ENCODE measurements at places on chromosomes 12 and 14.

- H3K4me1 ChIP-seq, result peaks cover 12% of the 10 kb centered on the region
- H3K4me3 ChIP-seq, result no peak overlapping the region
- no peak overlapping the region for H3K27ac ChIP-seq
- no peaks in the 10 kb centered on the region for H3K27me3 ChIP-seq
Observed at GRCh38 chr12:104935886-104936285, 22.2 kb downstream of the SLC41A2 start.

GRCh38 chr12:120140603-120141002 lies 24.1 kb upstream of the RAB35 start:
- peaks cover 43% of the 10 kb centered on the region for H3K36me3 ChIP-seq
- H3K4me3 ChIP-seq, result no peak overlapping the region
- no peak for DNase-seq
- no peaks in the 10 kb centered on the region for H3K4me1 ChIP-seq

DNA sequence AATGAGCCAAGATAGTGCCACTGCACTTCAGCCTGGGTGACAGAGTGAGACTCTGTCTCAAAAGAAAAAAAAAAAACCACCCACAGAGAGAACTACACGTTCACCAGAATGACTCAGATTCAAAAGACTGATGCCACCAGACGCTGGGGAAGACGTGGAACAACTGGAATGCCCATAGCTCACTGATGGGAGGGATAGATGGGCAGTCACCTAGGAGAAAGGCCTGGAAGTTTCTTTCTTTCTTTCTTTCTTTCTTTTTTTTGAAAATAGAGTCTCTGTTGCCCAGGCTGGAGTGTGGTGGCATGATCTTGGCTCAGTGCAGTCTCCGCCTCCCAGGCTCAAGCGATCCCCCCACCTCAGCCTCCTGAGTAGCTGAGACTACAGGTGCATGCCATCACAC lies 10.0 kb upstream of the KLC1 start:
- H3K4me1 ChIP-seq, result peaks cover 7% of the 10 kb centered on the region
- H3K4me3 ChIP-seq, result no peak overlapping the region
- H3K27me3 ChIP-seq, result no peaks in the 10 kb centered on the region
- DNase-seq, result no peak
- no peaks in the 10 kb centered on the region for H3K36me3 ChIP-seq

GRCh38 chr14:75165586-75166391 lies 10.6 kb downstream of the TMED10 start:
- peaks cover 20% of the 10 kb centered on the region for H3K36me3 ChIP-seq
- H3K4me3 ChIP-seq, result no peak overlapping the region
- DNase-seq, result no peak
- H3K27ac ChIP-seq, result no peak overlapping the region
- no peaks in the 10 kb centered on the region for H3K27me3 ChIP-seq

GRCh38 chr14:98328496-98328895 lies 943.5 kb downstream of the BCL11B start:
- H3K4me3 ChIP-seq, result no peak overlapping the region
- H3K27ac ChIP-seq, result no peak overlapping the region
- no peaks in the 10 kb centered on the region for H3K36me3 ChIP-seq
- no peaks in the 10 kb centered on the region for H3K27me3 ChIP-seq

- no peak for DNase-seq
- H3K4me1 ChIP-seq, result peaks cover 25% of the 10 kb centered on the region
- H3K27me3 ChIP-seq, result no peaks in the 10 kb centered on the region
- H3K36me3 ChIP-seq, result peaks cover 62% of the 10 kb centered on the region
- H3K27ac ChIP-seq, result peak overlapping the region; percentile 92
- H3K4me3 ChIP-seq, result no peak overlapping the region
Observed at GRCh38 chr12:31991146-31991545, 31.9 kb downstream of the RESF1 start.

DNA sequence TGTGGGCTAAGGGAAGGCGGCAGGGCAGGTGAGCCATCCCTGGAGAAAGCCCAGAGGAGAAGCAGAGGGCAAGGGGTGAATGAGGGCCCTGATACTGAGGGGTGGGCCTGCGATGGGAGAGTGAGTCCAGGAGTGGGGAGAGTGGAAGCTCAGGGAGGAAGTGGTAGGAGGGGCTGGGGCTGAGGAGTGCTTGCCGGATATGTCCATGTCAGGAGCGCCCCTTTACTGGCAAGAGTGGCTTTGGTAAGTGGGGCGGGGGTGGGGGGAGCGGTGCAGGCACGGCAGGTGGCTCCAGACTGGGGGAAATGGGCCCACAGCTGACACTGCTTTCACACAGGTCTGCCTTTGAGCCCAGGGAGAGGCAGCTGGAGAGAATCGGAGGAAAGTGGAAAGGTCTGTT lies 86.4 kb upstream of the GPR68 start:
- peak overlapping the region; percentile 42 for H3K4me3 ChIP-seq
- no peaks in the 10 kb centered on the region for H3K27me3 ChIP-seq
- peaks cover 67% of the 10 kb centered on the region for H3K36me3 ChIP-seq
- peak overlapping the region; percentile 93 for H3K27ac ChIP-seq
- H3K4me1 ChIP-seq, result peaks cover 54% of the 10 kb centered on the region

DNA sequence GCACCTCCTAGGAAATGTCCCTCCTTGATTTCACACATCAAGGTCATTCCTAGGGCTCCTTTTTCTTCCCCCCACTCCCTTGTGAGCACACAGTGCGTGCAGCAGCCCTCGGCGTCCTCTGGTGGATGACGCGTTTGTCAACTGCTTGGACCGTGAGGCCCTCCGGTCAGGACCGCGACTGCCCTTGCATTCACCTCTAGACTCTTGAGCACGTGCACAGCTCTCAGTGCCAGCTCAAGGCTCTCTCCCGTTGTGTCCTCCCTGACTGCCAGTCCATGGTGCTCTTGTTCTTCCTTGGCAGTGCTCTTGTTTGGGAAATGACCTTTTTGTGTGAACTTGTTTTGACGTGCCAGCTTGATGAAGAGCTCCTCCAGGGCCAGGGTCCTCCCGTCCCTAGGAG lies 67.9 kb downstream of the TSPAN9 start:
- peaks cover 60% of the 10 kb centered on the region for H3K27me3 ChIP-seq
- no peaks in the 10 kb centered on the region for H3K36me3 ChIP-seq
- H3K4me1 ChIP-seq, result no peaks in the 10 kb centered on the region
- H3K4me3 ChIP-seq, result no peak overlapping the region

DNA sequence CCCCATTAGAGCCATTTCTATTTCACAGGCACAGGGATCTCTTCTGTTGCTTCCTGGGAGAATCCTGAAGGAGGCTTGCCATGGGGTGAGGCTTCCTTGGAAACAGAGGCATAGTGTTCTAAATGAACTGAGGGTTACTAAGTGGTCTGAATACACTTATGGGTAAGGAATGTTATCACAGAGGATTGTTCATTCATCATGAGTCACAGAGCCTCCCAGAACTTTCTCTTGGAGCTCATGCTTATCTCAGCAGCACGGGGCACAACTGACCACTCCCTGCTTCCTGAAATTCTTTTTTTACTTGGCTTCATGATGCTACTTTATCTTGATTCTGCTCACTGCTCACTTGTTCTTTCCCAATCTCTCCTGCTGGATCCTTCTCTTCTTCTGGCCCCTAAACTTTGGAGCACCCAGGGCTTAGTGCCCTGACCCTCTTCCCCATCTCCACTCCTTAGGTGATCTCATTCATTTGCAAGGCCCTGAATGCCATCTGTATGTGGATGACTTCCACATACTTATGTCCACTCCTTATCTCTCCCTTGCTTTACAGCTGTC lies 57.9 kb downstream of the ANO6 start:
- H3K4me3 ChIP-seq, result no peak overlapping the region
- no peak for DNase-seq
- peaks cover 7% of the 10 kb centered on the region for H3K4me1 ChIP-seq
- H3K27ac ChIP-seq, result no peak overlapping the region
- no peaks in the 10 kb centered on the region for H3K27me3 ChIP-seq

DNA sequence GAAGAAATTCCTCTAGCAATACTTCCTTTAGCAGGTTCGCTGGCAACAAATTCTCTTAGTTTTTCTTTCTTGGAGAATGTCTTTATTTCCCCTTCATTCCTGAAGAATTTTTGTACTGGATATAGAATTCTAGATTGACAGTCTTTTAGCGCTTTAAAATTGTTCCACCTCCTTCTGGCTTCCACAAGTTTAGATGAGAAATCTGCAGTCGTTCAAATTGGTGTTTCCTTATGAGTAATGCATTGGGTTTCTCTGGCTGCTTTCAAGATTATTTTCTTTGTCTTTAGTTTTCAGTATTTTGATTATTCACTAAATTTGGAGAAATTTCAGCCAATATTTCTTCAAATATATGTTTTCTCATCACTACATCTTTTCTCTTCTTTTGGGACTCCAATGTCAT lies 33.3 kb upstream of the FGF6 start:
- H3K36me3 ChIP-seq, result peaks cover 23% of the 10 kb centered on the region
- H3K27ac ChIP-seq, result no peak overlapping the region
- H3K4me1 ChIP-seq, result peaks cover 5% of the 10 kb centered on the region
- no peak overlapping the region for H3K4me3 ChIP-seq
- DNase-seq, result no peak

- no peak overlapping the region for H3K4me3 ChIP-seq
- H3K36me3 ChIP-seq, result no peaks in the 10 kb centered on the region
- H3K4me1 ChIP-seq, result no peaks in the 10 kb centered on the region
- no peaks in the 10 kb centered on the region for H3K27me3 ChIP-seq
Observed at GRCh38 chr12:84811291-84811690, 101.3 kb downstream of the SLC6A15 start.

GRCh38 chr14:69055125-69055524 lies 76.0 kb upstream of the ACTN1 start:
- H3K4me1 ChIP-seq, result peaks cover 24% of the 10 kb centered on the region
- H3K27ac ChIP-seq, result no peak overlapping the region
- H3K36me3 ChIP-seq, result peaks cover 49% of the 10 kb centered on the region
- no peak for DNase-seq
- H3K4me3 ChIP-seq, result no peak overlapping the region
